ENCODE measurements at places on chromosomes 5 and 9.

DNA sequence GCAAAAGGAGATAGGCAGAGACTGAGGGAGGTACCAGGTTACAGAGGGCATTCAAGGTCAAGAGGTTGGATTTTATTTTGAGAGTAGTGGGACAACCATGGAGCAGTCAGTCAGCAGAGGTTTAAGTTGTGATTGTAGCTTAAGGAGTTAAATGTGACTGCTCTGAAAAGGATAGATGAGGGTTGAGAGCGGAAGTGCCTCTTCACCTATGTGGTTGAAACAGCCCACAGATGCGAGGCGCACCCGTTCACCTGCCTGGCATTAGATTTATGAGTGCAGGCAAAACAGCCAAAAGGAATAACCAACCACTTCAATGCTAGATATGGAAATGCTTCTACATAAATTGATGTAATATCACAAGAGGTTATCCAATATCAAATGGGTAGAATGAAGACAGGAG lies 8.4 kb downstream of the ZNF474 start:
- no peak for DNase-seq

DNA sequence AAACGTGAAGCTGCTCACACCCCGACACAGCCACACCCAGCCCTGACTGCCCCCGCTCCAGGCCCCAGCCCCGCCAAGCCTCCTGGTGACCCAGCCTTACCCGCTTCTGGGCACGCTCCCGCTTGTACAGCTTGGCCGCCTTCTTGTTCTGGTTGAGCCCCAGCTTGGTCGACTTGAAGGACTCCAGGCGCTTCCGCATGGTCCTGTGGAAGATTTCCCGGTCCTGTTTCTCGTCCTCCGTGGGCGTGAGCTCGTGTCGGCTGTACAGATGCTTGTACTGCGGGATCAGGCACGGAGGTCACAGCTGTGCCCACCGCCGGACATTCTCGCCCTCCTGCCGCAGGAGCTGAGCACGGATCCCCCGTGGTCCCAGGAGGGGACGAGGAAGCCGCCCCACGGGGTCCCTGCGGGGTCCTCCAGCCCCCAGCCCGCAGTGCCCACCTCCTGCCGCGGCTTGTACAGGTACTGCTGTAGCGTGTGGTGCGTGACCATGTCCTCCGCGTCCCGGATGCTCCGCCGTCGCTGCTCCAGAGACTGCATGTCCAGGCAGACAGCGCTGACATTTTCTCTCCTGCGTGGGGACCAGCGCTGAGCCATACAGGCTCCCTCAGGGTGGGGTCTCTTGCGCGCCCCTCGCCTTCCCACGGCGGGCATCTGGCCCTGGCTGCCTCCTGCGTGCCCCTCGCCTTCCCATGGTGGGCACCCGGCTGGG lies 33.3 kb downstream of the EXOC3 start:
- no peak for DNase-seq

DNA sequence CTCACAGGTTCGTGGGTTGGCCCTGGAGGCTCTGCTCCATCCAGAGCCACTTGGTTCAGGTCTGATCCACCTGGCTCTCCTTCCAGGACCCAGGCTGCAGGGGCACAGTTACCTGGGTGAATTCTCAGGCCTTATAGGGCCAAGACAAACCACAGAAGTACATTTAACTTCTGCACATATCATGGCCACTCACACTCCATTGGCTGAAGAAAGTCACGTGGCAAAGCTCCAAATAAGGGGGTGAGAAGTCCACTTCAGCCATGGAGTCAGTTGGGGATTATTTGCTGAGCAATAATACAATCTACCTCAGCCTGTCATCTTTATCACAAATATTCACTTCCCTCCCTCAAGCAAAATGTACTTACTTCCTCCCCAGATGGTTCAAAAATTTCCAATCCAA lies 83.6 kb downstream of the MACROH2A1 start:
- DNase-seq = no peak

DNA sequence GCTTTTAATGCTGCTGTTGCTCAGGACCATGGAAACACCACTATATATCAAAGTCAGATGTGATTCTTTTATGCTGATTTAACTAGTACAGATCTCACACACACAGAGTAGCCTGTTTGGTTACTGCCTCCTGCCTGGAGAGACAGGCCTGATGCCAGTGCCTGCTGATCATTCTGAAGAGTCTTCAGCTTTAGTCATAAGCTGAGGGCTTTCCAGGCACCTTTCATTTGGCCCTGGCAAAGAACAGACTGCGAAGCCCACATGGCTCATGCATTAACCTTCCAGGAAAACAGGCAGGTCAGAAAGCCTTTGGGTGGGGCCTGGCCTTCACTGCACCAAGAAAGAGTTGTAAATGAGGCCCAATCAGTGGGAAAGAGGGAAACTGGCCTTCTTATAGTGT lies 144.7 kb downstream of the SAXO1 start:
- no peak for DNase-seq

DNA sequence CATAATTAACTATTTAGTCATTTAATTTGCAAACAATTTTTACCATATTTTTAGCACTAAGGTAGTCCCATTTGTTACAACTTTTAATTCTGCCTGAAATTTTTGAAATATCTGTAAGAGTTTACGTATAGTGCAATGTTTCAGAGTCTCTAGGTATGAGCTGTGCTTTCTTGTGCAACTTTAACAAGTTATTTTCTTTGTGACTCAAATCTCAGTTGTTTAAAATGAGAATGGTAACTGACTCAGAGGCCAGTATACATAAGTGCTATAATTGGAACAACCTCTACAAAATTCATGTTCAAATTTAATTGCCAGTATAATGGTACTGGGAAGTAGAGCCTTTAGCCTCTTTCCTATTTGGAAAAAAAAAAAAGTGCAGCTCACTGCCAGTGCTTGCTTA lies 14.2 kb upstream of the ZNF883 start:
- no peak for DNase-seq

Data from dorsolateral prefrontal cortex (tissue), 122 donors.